ENCODE measurements at places on chromosomes 11 and 22.

- no peak for DNase-seq
Observed at GRCh38 chr11:105229257-105229656, 89.7 kb upstream of the CARD18 start.

GRCh38 chr22:26486394-26486793 is 2.7 kb downstream of the SRRD start:
- DNase-seq = no peak

- DNase-seq = no peak
Observed at GRCh38 chr11:110022548-110022947, 70.6 kb upstream of the ZC3H12C start.

- no peak for DNase-seq
Observed at GRCh38 chr11:4480577-4481239, 1.7 kb upstream of the OR52K1 start.

GRCh38 chr22:49329636-49330035 is 498.0 kb downstream of the BRD1 start:
- DNase-seq = no peak

DNA sequence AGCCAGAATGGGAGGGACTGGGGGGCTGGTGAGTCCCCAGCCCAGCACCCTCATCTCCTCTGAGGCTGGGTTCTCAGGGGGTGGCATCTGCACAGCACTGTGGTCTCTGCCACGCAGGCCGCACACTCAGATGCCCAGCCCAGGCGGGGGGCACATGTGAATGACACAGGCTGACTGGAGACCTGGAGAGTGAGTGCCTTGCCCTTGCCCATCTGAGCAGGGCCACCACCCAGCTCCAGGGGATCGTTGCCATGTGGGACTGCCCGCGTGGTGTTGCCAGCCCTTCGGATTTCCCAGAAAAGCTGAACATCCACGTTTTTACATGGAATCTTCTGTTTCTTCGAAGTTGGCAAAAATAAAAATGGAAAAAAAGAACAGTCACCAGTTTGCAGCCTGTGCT is 18.9 kb downstream of the PRDM11 start:
- DNase-seq = no peak

DNA sequence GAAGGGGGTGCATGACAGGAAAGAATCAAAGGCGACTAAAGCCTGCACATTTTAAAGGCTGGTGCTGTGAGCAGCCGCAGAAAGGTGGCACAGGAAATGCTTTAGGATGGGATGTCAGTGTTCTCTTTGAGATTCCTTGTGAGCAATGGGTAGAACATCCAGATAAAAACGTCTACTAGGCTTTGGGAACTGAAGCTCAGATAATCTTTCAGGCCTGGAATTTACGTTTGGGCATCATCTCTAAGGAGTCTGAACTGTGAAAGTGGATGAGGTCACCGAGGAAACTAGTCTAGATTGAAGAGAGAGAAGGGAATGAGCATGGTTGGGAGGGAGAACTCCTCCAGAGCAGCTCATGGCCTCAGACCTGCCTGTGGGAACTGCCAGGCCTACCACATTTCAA is 65.7 kb downstream of the FLI1 start:
- no peak for DNase-seq

GRCh38 chr22:30483169-30483568 is 11.4 kb upstream of the SEC14L3 start:
- DNase-seq = no peak

GRCh38 chr22:23772315-23772648 is 367 bp upstream of the MMP11 start:
- no peak for DNase-seq

DNA sequence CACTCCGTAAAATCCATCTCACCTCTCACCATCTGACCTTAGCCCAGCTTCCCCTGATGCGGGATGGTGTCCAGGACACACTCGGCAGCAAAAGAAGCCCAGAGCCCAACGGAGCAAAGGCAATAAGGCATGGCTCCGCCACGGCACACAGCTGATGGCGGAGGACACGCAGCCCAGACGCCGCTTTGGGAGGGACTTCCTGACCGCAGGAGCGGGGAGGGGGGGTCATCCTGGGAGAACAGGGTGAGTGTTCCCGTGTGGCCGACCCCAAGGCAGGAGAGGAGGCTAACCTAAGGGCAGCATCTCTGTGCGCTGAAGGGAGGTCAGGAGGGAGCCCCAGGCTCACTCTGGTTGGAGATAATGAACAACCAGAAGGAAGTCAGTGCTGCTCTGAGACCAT is 71.3 kb downstream of the TRMU start:
- no peak for DNase-seq

DNA sequence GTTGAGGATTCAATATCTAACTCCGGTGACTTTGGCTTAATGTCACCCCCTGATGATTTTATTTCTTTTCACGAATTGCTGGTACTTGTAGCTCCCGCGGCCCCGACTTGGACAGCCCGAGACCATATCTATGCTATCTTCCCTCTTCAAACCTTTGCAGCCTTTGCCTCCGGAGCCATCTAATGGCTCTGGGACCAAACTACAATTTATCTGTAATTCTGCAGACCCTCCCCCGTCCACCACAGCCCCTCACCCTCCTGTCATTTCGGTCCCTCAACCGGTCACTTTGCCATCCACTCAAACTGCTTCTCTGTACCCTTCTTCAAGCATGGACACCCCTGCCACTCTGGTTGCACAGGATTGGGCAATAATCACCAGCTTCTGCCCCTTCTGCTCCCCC is 25.7 kb upstream of the ALDH3B2 start:
- DNase-seq = no peak

DNA sequence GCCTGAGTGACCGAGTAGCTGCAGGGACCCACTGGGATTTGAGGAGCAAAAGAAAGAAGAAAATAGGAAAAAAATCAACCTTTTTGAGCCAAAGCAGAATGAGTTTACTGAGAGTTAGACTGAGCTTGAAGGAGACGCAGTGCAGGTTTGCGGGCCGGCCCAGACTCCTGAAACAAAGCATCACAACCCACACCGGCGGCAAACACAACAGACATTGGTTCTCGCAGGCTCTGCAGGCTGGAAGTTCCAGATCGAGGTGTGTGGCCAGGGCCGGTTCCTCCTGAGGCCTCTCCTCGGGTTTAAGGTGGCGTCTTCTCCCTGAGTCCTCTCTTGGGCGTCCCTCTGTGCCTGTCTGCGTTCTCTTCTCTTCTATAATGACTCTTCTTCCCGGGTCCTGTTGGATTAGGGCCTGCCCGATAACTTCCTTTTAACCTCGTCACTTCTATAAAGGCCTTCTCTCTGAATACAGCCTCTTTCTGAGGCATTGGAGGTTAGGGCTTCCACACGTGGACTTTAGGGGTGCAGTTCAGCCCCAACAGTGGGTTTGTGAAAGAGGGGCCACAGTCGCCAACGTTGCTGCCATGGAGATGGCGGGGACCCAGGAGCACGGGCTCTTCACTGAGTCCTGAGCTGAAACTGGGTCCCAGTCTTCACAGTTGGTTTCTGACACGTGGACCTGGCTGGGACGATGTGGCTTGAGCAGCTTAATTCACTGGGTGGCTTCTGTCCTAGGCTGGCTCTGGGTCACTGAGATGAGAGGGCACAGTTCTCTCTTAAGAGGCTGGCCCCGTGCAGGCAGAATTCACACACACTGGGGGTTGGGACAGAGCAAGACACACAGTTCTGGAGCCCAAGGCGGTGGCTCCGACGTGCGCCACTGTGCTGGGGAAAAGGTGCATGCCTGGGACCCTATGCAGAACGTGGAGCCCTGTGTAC is 1047.7 kb downstream of the BRD1 start:
- DNase-seq = no peak

- no peak for DNase-seq
Observed at GRCh38 chr11:82930229-82930628, 28.7 kb downstream of the DDIAS start.

- no peak for DNase-seq
Observed at GRCh38 chr22:35349704-35350538, 31.0 kb upstream of the HMOX1 start.

- DNase-seq = no peak
Observed at GRCh38 chr11:83007909-83008580, 63.7 kb downstream of the RAB30 start.

DNA sequence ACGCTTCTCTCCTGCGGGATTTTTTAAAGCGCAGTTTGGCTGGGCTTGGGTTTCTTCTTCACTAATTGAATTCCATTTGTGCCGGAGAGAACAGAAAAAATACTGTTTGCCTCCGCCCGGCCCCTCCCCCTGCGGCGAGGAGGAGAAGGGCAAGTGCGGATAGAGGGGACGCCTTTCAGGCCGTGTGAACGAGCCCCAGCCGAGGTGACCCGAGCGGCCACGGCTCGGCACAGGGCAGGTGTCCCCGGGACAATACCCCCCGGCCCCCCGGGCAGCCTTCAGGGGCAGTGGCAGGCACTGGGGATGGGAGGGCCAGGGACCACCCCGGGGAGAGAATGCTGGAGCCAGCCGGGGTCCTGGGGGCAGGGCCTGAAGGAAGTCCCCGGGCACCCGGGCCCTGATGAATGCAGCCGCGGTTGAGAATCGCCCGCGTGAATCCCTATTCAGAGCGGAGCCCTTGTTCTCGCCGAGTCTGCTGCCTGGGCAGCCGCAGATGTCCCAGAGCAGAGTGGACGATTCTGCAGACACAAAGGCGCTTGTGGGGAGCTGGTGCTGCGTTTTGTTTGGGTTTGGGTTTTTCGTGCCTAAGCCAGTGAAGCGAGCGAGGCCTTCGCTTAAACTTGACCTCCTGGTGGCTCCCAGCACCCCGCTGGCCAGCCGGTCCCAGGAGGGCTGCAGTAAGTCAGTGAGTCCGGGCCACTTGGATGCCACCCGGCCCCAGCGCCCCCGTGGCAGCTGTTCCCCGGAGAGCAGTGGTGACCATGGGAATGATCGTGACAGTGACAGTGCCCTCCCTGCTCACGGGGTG is 96.0 kb downstream of the WNT7B start:
- no peak for DNase-seq

DNA sequence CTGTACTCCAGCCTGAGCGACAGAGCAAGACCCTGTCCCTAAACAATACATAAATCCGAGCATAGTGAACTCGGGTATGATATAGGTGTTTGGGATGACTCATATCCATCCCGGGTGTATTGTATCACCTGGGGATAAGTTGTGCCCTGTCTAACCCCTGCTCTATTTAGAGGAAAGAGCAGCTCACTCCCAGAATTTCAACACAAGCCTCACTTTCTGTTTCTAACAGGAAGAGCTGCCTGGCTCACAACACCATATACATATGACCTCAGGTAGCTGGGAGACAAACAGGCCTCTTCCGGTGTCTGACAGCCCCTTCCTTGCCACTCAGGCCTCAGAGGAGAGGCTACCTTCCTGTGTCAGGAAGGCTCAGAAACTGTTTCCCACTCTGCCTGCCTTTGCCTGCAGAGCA is 9.9 kb upstream of the MICALL1 start:
- DNase-seq = no peak

DNA sequence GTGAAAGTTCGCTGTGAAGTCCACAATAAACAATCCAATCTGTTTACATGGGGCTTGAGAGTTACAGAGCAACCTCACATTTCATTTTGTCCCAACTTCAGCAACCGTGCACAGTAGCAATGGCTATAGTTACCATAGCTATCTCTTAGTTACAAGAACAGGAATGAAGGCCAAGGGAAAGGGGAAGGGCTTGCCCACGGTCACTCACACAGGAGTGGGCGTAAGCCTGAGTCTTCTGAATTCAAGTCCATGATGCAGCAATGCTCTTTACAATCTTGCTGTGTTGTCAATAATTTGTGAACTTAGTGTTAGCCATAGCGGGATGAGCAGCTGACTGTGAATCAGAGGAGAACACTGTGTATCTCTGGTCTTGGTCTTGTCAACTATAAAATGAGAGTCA is 102.9 kb downstream of the ADAMTS15 start:
- DNase-seq = no peak

DNA sequence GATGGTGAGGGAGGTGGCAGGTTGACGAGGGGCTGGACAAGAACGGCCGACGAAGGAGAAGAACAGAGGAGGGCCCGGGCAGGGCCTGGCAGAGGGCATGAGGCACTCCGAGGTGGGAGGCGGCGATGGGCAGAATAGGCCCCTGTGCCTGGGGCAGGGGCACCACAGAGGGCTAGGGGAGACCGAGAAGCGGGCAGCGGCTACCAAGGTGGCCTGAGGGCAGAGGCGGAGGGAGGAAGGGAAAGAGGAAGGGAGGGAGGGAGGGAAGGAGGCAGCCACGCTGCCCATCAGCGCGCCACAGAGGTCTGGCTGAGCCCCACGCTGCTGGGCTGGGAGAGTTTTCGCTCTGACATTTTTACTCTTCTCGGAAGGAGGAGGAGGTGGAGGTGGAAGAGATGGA is 11.3 kb downstream of the LSP1 start:
- DNase-seq = no peak

All from ACHN (cell line).